ENCODE measurements at places on chromosomes 5 and 9. TPM values are rescaled to one million over a fixed set of nuclear protein-coding genes. Genes with fewer than 3 reads are reported as not detected.

MEGF10 gene
- not detected for total RNA-seq

CCDC180 gene
- total RNA-seq: 0.83 TPM

ARHGEF37 gene
- total RNA-seq: 0.70 TPM

DNA sequence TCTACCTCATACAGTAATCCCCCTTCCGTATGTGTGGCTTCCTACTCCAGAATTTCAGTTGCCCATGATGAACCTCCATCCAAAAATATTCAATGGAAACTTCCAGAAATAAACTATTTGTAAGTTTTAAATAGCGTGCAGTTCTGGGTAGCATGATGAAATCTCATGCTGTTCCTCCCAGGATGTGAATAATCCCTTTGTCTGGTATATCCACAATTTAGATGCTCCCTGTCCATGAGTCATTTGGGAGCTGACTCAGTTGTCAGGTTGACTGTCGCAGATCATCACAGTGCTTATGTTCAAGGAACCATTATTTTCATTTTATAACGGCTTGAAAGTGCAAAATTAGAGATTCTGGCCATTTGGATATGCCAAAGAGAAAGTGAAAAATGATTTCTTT, 290.1 kb upstream of the CDH9 start:
- no peaks in the 10 kb centered on the region for H3K27me3 ChIP-seq
- DNase-seq: no peak
- H3K4me3 ChIP-seq: no peak overlapping the region
- no peak overlapping the region for H3K27ac ChIP-seq
- H3K4me1 ChIP-seq: no peaks in the 10 kb centered on the region

OBP2B gene
- total RNA-seq: not detected

MRPL22 gene
- total RNA-seq: 78.1 TPM

SPATA31A3 gene
- total RNA-seq: not detected

GRCh38 chr5:12100542-12100941, 196.3 kb upstream of the CTNND2 start:
- no peak overlapping the region for H3K4me3 ChIP-seq
- no peak overlapping the region for H3K27ac ChIP-seq
- no peaks in the 10 kb centered on the region for H3K4me1 ChIP-seq
- no peaks in the 10 kb centered on the region for H3K36me3 ChIP-seq

Data from activated T-helper 1 cell treated with anti-CD3 and anti-CD28 coated beads, Interleukin-12 subunit alpha, Interleukin-12 subunit beta, Interleukin-2, Interleukin-4 antibody, amounts not matched to agents 30 ng/mL and 10 ng/mL and 1 ng/mL, durations not matched to agents 14 hours and 24 hours and 36 hours (primary cell).